ENCODE measurements at places on chromosomes 16 and 17.

- DNase-seq = no peak
Measured at GRCh38 chr16:3035972-3036725, 595 bp downstream of the BICDL2 start.

DNA sequence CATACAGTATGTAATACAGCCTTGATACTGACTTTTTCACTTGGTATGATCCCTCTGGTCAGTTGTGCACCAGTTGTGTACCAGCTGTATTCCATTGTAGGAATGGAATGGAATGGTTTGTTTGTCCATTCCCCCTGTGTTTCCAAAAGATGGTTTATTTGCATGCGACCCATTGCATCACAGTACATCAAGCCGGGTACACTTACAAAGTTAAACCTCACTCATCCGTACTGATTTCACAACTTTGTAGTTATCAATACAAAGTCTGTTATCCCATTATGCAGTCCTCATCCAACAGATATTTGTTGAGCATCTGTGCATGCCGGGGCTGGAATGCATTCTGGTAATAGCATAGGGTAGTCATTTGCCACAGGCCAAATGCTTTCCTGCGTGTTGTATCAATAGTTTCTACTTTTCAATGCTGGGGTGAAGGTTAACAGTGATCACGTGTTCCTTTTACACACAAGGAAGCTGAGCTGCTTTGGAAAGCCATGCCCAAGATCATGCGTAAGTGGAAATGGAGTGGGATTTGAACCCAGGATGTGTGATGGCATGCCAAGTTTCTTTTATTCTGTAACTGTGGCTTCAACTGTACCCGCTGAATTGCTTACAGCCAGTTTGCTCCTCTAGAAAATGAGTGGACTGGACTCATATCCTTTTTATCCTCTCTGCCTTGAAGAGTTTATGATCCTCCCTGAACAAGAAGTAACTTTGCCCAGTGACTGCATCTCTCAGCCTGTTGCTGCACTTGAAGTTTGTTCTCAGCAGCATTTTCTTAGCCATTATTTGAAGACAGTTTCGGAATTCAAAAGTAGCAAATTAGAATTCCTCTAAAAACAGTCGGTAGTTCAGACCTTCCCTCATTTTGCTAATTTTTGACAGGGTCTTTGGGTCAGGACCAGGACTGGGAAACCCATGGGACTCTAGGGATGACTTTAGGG is 228.5 kb downstream of the CCDC182 start:
- no peak for DNase-seq

DNA sequence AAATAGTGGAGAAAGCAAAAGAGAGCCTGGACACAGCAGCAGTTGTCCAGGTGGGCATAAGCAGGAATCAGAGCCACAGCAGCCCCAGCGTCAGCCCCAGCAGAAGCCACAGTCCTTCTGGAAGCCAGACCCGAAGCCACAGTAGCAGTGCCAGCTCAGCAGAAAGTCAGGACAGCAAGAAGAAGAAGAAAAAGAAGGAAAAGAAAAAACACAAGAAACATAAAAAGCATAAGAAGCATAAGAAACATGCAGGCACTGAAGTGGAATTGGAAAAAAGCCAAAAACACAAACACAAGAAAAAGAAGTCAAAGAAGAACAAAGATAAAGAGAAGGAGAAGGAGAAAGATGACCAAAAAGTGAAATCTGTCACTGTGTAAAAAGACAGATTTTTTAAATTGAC is 32.7 kb downstream of the RBBP6 start:
- no peak for DNase-seq

DNA sequence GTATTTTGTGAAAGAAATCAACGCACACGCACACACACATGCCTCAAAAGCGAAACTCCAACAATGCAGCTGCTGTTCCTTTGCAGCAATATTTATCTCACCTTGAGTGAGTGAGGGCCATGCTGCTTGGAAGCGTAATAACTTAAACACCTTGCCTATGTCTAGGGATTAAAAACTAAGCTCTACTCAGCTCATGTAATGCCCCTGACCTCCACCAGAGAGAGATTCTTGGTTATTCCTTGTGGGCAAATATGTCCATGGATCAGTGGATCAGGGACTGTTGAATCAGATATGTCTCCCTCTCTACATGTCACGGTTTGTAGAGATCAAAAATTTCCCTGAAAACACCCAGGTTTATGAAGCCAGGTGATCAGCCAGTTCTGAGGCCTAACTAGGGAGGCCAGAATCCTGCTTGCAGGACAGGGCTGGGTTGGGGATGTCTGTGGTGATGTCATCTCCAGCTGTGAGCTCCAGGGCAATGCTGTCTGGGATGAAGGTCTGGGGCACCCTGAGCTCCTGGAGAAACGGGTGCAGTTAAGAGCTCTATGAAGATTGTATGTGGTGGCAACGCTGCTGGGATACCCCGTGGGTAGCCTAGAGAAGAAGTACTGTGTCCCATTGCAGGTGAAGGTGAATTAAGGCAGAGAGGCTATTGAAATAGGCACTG is 149.4 kb downstream of the KCNJ12 start:
- no peak for DNase-seq

GRCh38 chr17:4433515-4434031 is at the start of gene SPNS3:
SPNS3 (plus strand) TSS chr17:4433940; CDS start chr17:4433968, 28 bp downstream.
- no peak for DNase-seq

GRCh38 chr17:64378890-64379354 is 11.7 kb downstream of the PECAM1 start:
- DNase-seq = no peak

DNA sequence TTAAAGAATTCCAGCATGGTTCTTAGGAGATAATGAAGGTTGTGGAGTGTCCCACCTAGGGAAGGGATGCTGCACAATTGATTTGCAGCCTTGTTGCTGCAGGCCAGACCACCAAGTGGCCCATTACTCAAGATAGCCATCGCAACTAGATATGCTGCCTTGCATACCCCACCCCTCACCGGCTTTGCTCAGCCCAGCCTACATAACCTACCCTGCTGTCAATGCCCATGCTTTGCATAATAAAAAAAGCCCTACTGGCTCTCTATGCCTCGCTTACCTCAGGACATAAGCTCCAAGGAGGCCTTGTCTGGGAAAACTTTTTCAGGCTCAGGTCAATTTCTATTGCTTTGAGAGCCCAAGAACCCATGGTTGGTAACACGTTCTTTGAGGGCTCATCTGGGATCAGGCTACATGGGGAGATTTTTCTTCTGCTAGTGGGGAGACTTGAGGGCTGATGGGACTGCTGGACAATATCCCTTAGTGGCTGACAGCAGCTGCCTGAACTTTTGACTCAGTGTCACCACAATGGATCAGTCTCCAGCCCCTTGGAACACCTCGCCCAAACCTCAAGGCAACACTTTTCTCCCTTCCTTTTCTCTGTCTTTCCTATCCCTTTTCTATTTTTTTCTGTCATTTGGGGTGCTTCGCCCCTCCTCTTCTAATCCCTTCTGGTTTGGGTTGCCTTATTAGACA is 38.3 kb downstream of the SCPEP1 start:
- DNase-seq = no peak

DNA sequence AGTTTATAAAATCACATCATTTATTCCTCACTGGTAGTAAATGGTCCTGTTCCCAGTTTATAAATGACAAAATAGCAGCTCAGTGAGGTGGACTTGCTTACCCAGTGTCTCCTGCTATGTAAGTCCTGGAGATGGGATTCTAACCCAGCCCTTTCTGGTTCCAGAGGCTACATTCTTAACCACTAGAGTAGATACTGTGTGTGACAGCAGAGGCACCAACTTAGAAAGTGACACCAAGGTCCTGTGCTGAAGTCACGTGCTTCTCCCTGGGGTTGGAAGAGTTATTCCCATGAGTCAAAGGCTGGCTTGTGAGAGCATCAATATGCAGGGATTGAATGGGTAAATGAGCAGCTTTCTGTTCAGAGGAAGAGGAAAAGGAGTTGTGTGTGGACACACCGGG is 167.3 kb upstream of the IRX3 start:
- DNase-seq = no peak

GRCh38 chr16:25065899-25066298 is 45.6 kb upstream of the LCMT1 start:
- DNase-seq = no peak

DNA sequence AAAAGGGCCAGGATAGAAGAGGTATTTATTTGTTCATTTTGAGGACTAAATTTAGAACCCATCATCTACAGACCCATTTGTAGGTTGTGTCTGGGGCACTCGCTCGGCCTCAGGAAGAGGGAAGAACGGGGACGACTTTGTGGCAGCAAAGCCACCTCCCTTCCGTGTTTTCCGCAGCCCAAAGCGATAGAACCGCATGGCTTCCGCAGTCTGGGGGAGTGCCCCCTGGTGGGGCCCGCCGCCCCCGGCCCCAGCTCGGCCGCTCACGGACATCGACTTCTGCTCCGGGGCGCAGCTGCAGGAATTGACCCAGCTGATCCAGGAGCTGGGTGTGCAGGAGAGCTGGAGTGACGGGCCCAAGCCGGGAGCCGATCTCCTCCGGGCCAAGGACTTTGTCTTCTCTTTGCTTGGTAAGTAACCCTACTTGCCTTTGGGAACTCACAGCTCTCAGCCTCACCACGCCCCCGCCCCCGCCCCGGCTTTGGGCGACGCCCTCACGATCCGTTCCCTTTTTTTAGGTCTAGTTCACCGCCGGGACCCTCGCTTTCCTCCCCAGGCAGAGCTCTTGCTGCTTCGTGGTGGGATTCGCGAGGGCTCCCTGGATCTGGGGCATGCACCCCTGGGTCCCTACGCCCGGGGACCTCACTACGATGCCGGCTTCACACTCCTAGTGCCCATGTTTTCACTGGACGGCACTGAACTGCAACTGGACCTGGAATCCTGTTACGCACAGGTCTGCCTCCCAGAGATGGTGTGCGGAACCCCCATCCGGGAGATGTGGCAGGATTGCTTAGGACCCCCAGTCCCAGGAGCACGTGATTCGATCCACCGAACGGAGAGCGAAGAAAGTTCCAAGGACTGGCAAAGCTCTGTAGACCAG is 681 bp downstream of the TMEM102 start:
- DNase-seq = no peak

DNA sequence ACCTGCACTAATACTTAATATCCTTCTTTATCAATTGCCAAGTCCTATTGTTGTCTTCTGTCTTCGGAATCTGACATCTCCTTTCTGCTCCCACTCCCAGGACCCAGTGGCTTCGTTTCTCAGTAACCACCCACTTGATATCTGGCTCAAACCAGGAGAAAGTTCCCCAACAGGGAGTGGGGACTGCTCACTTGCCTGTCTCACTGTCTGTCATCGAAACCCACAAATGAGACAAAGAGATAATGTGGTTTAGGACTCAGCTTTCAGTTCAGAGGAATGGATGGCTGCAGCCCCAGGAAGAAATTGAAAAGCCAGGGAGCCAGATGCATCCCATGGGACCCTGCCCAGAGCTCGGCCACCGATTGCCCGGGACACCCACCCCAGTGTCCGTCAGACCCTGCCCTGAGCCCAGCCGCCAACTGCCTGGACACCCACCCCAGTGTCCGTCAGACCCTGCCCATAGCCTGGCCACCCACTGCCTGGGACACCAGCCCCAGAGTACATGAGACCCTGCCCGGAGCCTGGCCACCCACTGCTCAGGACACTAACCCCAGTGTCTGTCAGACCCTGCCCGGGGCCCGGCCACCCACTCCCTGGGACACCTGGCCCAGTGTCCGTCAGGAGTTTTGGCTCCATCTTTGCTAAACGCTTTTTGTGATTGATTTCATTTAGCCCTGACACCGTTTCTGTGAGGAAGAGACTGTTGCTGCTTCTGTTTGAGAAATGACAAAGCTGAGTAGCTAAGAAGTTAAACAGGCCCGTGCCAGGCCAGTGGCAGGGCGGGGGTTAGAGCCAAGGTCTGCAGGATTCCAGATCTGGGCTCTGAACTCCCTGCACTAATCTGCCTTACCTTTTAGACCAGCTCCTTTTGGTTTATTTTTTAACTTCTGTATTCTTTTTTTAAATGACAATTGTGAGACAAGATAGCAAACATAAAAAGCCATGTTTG is 251.4 kb downstream of the PHKB start:
- DNase-seq = no peak

- no peak for DNase-seq
Measured at GRCh38 chr17:47992216-47992615, 21.3 kb downstream of the CDK5RAP3 start.

DNA sequence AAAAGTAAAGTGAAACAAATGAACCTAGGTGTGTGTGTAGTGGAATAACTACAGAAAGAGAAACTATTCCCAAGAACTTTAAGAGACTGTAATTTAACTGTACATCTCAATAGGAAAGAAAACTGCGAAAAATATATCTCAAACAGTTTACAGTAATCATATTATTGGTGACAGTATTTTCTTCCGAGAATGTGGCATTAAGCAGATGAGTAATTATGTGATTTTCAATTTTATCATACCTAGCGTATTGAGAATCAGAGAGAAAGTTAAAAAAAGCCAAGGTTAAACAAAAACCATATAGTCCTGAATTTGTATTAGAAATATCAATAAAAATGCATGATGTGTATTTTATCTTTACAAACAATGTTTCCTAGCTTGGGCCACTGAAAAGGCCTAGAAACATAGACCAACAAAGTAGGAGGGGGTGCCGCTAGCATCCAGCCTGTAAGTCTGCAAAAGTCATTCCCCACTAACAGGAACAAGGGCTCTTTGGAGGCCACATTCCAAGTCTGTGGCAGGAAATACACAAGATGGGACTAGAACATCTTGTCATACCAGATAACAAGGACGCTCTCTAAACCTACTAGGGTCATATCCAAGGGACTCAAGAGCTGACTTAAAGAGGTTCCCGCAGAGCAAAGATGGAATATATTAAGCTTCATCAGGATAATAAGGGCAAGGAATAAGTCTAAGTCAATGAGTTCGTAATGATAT is 20.5 kb downstream of the RNF157 start:
- no peak for DNase-seq

DNA sequence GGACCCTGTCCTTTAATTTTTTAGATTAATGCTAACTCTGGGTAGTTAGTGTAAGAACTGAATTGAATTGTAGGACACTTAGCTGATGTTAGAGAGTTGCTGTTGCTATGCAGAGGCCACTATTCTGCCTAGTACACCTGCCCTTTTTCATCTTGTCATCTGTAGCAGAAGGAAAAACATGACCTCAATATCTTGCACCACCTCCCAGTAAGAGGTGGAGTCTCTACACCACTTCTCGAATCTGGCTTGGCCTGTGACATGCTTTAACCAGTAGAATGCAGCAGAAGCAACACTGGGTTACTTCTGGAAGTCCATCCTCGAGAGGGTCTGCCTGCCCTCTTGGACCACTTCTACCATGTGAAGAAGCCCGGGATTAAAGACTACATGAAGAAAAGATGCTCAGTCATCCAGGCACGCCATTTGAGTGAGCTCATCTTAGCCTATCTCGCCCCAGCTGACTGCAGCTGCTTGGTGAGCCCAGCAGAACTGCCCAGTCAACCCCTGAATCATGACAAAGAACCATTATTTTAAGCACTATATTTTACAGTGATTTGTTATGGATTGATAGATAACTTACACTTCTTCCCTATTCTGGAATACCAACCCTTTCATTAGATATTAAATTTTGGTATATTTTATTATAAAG is 153.5 kb downstream of the MYO1D start:
- DNase-seq = no peak

GRCh38 chr16:70523743-70524398 is at the start of gene SF3B3:
SF3B3 (plus strand) TSS chr16:70523816; CDS start chr16:70526657, 2,841 bp downstream.
- DNase-seq = no peak

GRCh38 chr17:66337268-66337667 is 34.9 kb downstream of the PRKCA start:
- DNase-seq = no peak

- DNase-seq = no peak
Measured at GRCh38 chr16:4266372-4266771, 6.5 kb downstream of the TFAP4 start.

- no peak for DNase-seq
Measured at GRCh38 chr17:82440991-82441627, 9.4 kb downstream of the CYBC1 start.

GRCh38 chr17:33688771-33689170 is 395.7 kb upstream of the ASIC2 start:
- no peak for DNase-seq

Measured in glomerular endothelial cell (primary cell).